MCF 10A (cell line): ENCODE measurements at places on chromosomes 5 and 9. TPM values are rescaled to one million over a fixed set of nuclear protein-coding genes. Genes with fewer than 3 reads are reported as not detected.

- peak; percentile 4 for DNase-seq
Observed at GRCh38 chr5:13207112-13207511, 737.4 kb downstream of the DNAH5 start.

- no peak for DNase-seq
Observed at GRCh38 chr5:127583866-127584265, 65.0 kb upstream of the CTXN3 start.

GRCh38 chr5:31442058-31442745 is 89.7 kb downstream of the DROSHA start:
- DNase-seq = no peak

DNA sequence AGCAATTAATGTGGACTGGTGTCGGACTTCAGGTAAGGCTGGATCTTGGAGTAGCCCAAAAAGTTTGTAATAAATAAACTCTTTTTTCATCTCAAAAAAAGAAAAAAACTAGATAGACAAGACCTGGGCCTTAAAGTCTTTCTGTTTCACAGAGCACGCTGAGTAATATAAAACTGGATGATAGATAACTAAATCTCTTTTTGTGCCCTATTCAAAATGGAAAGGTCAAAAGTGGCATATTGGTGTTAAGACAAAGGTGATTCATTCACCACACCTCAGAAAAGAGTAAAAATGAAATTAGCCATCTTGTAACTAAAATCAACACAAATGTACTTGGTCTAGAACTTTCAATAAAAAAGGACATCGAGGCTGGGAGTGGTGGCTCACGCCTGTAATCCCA is 30.3 kb upstream of the RFK start:
- no peak for DNase-seq

GRCh38 chr5:94130077-94130476 is 388.7 kb upstream of the POU5F2 start:
- DNase-seq = no peak

GRCh38 chr5:177958696-177959095 is 37.3 kb downstream of the PROP1 start:
- DNase-seq = no peak

GRCh38 chr9:112765281-112765680 is 14.7 kb downstream of the SNX30 start:
- DNase-seq = no peak

DNA sequence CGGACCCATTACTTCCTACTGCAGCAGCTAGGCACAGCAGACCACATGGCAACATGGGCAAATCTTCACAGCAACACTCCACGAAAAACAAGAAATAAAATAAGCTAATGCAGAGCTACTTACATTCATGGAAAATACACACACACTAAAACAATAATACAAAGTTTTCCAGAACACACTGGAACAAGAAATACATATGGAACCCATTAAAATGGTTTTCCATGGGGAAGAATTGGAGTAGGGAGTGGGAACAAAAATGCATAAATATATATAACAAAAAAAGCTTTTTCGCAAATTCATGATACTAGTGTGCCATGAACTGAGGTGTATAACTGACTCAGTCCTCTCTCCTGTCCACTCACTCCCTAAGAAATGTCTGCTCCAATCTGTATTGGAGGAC is 8.3 kb downstream of the ADAMTS12 start:
- DNase-seq = no peak

LEAP2 gene
- 2.9 and 3.2 TPM in 2 replicates for total RNA-seq

C5orf52 gene
- not detected in 2 replicates for total RNA-seq
